ENCODE measurements at places on chromosomes 13 and 19.

DNA sequence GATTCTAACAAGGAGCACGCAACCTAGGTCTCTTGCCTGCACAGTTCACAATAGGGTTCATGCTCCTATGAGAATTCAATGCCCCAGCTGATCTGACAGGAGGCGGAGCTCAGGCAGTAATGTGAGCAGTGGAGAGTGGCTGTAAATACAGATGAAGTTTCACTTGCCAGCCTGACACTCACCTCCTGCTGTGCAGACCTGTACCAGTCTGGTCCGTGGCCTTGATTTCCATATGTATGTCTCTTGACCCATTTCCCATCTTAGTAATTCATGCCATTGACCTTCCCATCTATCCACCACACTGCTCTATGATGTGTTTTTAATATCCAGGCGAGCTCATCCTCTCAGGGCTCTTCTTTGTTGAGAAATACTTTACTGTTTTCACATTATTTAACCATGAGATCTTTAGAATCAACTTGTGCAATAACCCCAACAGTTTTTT is 95.2 kb downstream of the LRCH1 start:
- DNase-seq: peak; percentile 3

DNA sequence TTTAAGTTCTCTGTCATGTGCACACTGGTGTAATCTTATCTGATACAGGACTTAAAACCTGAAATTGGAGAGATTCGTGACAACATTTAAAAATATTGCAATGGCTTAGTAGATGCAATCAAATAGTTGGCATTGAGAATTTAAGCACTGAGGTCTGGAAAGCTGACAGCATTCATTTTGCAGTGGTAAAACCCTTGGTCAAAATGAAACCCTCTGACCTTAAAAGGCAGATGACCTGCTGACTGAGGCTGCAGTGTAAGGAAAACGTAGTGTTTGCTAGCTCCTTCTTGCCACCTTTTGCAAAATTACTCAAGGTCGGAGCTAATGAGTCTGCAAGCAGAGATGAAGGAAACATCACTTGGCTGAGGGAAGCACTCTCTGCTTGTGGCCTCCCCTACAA is 150.6 kb downstream of the KCTD12 start:
- DNase-seq: no peak

DNA sequence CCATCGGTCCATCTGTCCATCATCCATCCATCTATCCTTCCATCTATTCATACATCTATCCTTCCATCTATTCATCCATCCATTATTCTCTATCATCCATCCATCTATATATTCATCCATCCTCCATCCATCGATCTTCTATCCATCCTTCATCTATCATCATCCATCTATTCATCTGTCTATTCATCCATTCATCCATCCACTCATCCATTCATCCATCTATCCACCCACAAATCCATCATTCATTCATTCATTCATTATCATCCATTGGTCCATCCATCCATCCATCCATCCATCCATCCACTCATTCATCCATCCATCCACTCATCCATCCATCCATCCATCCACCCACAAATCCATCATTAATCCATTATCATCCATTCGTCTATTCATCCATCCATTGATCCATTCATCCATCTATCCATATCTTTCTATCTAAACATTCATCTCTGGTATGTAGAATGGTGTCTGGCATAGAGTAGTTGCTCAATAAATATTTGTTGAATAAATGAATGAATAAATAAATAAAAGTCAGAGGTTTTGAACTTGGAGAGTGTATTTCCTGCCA is 36.6 kb downstream of the ZNF536 start:
- DNase-seq: no peak

DNA sequence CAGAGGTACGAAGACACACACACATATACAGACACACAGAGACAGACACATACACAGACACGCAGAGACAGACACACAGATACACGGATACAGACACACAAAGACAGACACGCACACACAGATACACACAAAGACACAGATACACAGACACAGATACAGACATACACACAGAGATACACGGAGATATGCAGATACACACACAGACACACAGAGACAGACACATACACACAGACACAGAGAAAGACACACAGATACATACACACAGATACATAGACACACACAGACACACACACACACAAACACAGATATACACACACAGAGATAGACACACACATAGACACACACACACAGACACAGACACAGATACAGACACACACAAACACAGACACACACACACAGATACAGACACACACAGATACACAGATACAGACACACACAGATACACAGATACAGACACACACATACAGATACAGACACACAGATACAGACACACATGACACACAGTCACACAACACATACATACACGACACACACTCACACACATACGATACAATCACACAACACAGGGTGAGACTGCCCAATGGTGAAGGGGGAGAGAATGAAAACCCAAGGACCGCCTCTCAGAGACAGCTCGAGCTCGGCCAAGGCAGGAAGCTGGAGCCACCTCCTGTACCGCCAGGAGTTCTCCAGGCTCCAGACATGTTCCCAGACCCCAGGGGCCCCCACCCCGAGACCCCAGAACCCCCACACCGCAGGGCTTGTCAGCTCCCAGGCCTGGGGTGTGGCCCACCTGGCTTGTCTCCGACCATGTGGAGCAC is 8.8 kb upstream of the CCER2 start:
- no peak for DNase-seq

GRCh38 chr19:15702534-15702930 is 25.3 kb upstream of the OR10H2 start:
- peak; percentile 0 for DNase-seq

GRCh38 chr19:38919837-38920601 is 8.0 kb upstream of the CCER2 start:
- DNase-seq: no peak

- DNase-seq: no peak
These were observed 30.1 kb downstream of the MTUS2 start for GRCh38 chr13:28850226-28850625.

DNA sequence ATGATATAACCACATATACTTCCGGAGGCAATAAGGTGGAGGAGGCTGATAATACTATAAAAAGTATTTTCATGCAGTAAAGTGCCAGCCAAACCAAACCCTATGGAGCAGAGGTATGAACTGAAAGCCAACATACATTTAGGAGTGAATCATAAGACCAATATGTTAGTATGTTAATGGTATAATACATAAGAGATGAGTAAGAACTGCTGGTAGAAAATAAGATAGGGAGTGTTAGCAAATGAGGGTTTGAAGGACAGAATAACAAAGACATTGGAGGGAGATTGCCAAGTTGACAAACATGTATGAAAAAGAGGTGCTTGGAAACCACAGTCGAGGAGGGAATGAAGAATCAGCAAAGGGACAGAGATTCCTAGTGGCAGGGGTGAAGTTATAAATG is 10.8 kb downstream of the ENOX1 start:
- DNase-seq: no peak

- no peak for DNase-seq
These were observed 91.7 kb downstream of the TSHZ3 start for GRCh38 chr19:31257426-31258130.

DNA sequence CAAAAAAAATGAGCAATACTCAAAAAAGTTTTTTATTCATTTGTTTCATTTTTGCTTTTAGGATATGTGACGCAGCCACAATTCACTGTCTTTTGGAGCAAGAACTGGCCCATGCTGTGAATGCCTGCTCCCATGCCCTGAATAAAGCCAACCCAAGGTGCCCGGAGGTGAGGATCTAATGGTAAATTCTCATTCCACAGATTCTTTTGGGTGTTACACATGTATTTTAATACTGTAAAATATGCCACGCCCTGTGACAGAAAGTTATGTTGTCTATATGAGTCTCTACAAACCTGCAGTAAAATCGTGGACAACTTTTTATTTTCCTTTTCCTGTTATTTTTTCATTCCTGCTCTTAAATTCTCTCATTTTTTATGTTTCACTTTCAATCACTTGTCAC is 57.5 kb upstream of the AKAP11 start:
- no peak for DNase-seq

DNA sequence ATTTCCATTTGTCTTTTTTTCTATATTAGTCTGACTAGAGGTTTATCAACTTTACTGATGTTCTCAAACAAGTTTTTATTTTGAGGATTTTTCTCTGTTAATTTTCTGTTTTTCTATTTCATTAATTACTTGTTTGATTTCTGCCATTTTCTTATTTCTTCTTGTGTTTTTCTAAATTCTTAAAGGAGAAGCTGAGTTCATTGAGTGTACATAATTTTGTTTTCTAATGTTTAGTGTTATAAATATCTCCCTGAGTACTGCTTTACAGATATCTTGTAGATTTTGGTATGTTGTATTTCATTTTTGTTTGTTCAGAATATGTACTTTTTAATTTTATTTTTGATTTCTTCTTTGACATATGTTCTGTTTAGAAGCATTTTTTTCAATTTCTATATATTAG is 1404.3 kb upstream of the MIR17HG start:
- no peak for DNase-seq

DNA sequence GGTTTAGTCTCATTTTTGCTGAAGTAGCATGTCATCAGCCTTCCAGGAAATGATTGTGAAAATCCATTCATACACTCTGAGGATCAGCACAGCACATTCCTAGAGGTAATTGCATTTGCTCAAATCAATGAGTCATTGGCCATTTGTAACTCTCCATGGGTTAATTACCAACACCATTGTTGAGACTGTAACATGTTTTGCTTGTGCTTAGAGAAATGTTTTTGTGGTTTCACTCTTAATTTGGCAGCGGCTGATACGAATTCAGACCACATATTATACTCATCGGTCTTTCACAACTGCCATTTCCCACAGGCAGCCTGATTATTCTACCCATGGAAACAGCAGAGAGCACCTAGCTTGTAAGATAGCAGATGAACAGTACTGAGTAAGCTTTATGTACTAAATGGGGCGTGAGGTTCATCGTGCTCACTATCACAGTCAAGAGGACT is 110.3 kb downstream of the NHLRC3 start:
- no peak for DNase-seq

DNA sequence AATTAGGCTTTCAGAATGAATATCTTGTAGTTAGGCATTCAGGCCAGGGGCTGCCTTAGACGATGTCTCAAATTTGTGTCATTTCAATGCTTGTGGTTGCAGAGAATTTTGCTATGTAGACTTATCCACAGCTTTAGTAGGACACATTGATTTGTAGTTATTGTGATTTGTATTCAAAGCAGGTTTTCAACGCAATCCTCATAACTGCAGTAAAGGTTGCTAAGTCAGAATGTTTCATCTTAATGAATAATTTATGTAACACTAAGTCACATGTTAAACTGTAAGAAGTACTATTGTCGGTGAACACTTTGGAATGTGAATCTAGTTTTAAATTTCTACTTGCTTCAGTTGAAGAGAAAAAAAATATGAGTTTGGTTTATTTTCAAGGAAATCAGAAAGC is 1117.2 kb upstream of the SPRY2 start:
- no peak for DNase-seq

DNA sequence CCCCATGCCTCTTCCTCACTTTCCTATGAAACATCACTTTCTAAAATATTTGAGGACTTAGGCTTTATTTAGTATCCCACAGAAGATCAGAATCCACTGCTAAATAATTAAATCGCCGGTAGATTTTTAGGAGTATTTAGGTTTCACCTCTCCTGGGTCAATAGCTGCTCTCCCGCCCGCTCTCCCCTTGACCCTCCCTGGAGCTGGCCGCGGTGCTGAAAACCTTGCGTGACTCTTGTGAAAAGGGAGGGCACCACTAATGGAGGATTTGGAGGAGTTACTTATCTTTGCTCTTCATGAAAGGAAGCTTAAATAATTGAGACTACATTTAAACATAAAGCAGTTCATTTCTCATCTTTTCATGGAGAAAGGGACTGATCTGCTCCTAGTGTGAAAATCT is 14.1 kb downstream of the POU4F1 start:
- DNase-seq: no peak

- DNase-seq: no peak
These were observed 383.6 kb downstream of the SLITRK1 start for GRCh38 chr13:83498481-83499190.

DNA sequence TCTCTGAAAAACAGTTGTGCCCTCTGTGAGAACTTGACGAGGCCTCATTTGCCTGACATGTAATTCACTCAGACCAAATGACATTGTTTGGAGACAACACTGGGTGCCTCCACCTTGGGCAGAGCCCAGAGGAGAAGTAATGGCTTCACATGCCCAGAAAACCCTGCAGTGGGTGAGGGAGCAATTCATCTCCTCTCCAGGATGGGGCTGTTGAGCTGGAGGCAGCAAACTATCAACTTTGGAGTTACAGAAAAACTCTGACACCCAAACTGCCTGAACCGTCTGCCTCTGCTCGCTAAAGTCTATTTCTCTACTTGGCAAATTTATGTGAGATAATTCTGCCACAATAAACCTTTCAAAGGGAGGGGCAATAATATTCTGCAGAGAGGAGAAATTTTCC is 146.9 kb downstream of the DCLK1 start:
- no peak for DNase-seq

DNA sequence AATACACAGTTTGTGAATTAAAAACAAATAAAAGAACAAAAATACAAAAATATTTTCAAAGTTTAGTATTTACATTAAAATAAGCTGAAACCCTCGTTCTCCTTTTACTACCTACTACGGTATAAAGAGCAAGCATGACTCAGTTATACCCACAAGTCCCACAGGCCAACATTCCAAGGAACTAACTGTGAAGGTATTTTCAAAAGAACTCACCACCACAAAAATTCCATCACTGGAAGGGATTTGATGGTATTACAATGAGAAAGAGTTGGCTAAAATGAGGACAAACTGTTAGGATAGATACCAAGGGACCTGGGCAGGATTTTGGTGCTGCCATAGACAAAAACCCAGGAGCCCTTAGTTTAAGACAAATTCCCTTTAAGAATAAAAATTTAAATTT is 122.7 kb downstream of the TBC1D4 start:
- DNase-seq: no peak

GRCh38 chr19:31348481-31349159 is 616 bp downstream of the TSHZ3 start:
- DNase-seq: no peak

DNA sequence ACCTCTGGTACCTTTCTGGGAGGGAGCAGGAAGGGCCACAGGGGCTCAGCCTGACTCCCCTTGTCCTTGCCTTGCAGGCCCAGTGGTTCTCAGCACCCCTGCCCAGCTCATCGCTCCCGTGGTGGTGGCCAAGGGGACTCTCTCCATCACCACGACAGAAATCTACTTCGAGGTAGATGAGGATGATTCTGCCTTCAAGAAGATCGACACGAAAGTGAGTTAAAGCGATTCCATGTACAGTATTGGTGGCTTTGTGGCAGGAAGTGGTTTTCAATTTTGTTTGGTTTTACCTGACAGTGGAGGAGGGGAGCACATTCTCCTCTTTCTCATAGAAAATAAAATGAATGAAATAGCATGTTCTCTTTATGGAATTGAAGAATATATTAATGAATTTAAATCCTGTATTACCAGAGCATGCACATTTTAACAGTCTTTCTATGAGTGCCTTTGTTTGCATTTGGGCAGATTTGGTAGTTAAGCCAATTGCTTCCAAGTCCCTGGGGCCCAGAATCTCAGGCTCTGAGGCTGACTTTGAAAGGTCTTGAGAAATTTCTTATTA is 4.1 kb downstream of the MAB21L1 start:
- no peak for DNase-seq

All from NCI-H2227 treated with DMSO at 0.1 percent for 48 hours (cell line).